ENCODE measurements at places on chromosomes 5 and 9. TPM values are rescaled to one million over a fixed set of nuclear protein-coding genes. Genes with fewer than 3 reads are reported as not detected.

- no peak for DNase-seq
These were observed 17.3 kb downstream of the PTGES start for GRCh38 chr9:129735546-129735945.

The NOXA1 gene
- 1.1 TPM for total RNA-seq

The CPEB4 gene
- total RNA-seq: 11.4 TPM

DNA sequence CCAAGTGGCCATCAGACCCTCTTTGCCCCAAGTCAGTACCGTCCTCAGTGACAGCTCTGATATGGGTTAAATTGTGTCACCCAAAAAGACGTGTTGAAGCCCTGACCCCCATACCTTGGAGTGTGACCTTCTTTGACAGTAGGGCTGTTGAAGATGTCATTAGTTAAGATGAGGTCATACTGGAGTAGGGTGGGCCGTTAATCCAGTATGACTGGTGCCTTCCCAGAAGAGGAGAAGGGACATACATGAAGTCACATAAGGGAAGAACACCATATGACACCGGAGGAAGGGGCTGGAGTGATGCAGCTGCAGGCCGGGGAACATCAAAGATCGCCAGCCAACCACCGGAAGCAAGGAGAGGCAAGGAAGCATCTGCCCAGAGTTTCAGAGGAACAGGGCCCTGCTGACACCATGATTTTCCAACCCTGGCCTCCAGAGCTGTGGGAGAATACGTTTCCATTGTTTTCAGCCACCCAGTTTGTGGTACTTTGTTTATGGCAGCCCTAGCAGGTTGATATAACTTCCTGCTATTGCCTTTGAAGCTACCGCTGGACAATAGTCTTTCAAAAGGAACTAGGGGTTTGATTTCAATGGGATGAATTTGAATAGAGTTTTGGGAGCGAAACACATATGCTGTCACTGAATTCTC is 36.4 kb upstream of the CPEB4 start:
- DNase-seq: no peak

- no peak for DNase-seq
These were observed 95.0 kb upstream of the EPB41L4A start for GRCh38 chr5:112514111-112514510.

GRCh38 chr5:136135536-136135935 is 2.9 kb downstream of the SMAD5 start:
- no peak for DNase-seq
